Urothelium cell line (cell line): ENCODE measurements at places on chromosomes 5 and 9.

- DNase-seq = no peak
Observed at GRCh38 chr5:109524555-109524954, 114.8 kb upstream of the PJA2 start.

DNA sequence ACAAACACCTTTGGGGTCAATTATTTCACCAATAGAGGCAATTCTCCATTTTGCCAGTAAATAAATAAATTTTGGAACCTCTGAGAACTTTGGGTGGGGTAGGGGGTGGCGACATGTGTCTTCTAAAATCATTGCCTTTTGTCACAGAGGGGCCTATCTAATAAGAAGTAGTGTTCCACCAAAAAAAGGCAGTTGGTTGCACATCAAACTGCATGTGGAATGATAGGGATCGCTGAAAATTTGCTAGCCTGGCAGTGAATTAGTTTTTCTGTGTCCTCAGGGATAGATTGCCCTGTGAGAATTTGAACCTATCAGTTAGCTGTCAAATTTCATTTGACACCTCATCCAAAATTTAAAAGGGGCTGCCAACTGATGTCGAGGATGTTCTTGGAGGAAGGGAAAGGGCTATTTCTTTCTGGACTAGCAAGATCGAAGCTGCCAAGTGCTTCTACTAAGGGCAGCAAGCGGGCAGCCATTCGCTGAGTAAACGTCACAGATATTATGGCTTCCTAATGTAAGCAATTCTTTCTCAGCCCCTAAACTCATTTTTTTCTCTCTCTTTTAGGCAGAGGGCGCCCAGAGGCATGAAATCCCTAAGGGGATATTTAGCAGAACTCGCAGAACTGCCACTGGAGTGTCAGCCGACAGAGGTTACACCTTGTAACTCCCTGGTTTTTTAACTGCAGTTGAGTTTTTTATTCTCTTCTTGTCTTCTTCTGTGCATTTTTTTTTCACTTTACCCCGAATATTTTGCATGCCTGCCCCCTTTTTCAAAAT is 2208.1 kb upstream of the WWC1 start:
- no peak for DNase-seq

DNA sequence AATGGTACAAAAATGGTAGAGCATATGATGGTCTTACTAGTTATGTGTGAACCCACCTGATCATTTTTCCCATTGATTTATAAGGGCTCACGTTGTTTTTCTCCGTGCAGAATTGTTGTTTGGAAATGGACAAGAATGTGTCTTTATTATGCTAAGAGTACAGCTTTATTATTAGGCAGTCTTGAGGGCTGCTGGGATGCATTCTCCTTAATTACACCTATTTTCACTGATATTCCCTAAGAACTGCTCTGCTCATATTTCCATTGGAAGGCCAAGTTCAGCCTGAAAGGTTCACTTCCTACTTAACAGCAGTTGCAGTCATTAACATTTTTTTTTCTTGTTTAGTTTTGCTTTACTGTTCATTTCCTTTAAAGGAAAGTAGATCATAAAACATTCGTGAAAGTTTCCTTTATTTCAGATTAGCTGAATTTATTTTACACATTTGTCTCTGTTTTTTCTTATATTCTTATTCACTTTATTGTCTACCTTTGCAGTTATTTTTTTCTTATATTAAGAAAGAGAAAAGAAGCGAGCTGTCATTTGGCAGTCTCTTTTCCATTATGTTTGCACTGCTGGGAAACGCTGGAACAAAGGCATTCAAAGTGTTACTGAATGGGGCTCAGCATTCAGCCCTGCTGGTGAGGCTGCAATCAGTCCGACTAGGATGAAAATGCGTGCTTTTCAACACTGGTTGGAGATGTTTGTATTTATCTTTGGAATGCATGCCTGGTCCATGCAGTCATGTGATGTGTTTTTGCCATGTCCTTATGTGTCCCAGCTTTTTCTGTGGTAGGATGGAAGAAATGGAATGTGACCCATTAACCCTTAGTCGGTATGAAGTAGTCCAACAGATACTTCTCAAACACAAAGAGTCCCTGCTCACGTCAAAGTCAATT is 602.7 kb upstream of the ZNF608 start:
- DNase-seq = no peak

- DNase-seq = peak; percentile 69
Observed at GRCh38 chr5:67238191-67238590, 41.6 kb upstream of the CD180 start.

DNA sequence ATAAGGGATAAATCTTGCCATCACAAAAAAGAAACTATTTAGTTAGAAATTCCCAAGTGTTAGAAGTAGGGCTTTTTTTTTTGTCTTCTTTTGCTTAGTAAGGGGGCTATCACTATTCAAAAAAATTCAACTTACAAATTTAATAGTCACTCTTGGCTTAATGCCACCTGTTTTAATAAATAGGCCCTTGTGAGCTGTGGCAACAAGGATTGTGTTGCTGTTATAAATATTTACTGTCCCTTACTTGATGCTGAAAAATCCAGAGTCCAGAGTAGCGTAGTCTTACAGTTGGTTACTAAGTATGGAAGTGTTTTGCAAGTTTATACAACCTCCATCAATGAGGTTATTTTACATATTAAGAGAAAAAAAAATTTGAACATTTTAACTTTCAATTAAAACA is 21.4 kb upstream of the CEP78 start:
- no peak for DNase-seq

GRCh38 chr5:58794875-58795274 is 212.0 kb downstream of the RAB3C start:
- no peak for DNase-seq

DNA sequence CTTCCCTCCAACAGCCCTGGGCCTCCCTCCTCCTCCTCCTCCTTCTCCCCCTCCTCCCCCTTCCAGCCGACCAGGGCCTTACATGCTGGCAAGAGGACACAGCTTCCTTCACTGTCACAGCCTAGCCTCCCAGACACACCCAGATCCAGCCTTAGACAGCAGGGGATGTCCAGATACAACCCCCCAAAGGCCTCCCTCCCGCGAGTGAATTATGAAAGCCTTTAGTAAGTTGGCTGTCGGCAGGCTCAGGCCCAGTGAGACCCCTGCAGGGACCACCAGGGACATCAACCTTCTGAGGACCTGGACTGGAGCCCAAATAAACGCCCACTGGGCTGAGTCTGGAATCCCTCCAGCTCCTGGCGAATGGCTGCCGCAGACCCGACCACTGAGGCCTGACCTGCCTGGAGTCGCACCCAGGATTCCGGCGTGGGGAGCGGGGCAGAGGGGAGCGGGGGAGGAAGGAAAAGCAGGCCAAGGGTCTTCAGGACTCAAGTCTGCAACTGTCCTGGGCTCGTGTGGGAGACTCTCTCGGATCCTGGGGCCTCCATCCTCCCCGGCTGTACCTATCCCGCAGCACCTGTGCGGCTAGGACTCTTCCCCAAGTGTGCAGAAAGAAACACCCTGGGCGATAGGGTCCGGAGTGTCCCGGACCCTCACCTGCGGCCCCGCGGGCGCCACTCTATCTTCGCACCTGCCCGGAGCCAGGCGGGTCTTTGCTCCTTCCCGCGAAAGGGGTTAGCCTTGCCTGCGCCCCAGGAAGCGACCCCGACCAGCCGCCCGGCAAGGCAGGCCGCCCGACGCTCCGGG is 705 bp downstream of the SEPTIN8 start:
- DNase-seq = peak; percentile 77

DNA sequence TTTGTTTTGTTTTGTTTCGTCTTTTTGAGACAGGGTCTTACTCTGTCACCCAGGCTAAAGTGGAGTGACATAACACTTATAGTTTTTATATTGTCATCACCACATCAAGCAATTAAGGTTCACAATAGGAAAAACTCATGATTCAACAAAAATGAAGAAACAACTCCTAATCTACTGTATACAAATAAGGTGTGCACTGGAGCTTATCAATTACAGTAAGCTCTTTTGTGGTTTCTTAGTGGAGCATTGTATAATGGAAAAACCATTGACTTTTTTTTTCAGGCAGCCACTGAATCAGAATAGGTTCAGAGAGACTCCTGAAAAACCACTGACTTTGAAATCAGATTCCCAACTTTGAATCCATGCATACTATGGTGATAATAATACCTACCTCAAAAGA is 10.8 kb upstream of the PLIN2 start:
- DNase-seq = no peak

DNA sequence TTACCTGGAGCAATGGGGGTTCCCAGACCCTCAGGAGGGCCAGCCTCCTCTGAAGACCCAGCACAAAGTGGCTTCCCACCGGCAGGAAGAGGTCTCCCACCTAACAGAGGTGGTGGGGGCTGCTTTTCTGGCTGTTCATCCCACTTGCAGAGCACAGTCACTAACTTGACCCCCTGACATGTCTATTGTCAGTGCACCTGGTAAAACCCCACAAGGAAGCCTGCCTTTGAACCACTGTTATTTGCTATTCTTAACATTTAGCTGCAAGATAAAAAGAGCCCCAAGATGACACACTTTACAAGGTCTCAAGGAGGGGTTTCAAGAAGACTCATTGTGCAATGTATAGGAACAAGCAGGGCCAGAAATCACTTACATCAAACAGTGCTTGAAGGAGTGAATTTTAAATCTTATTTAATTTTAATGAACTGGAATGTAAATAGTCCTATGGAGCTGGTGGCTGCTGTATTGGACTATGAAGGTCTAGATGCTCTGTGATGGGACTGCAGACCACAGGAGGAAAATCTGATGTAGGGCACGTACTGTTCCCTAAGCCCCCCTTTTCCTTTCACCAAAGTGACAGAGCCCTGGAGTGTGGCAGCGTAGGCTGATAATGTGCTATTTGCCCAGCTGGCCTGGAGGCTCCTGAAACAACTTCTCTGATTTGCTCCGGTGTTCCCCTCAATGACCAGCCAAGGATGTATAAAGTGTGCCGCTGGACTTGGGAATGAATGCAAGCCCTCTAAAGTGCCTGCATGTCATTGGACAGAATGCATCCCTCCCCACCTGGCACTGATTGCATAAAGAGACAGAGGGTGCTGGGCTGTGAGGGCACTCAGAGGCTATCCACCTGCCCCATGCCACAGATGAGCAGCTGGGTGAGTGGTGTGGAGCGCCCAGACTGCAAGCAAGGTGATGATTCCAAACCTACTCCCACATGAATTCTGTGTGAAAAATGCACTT is 80.2 kb downstream of the PTPN3 start:
- DNase-seq = no peak

DNA sequence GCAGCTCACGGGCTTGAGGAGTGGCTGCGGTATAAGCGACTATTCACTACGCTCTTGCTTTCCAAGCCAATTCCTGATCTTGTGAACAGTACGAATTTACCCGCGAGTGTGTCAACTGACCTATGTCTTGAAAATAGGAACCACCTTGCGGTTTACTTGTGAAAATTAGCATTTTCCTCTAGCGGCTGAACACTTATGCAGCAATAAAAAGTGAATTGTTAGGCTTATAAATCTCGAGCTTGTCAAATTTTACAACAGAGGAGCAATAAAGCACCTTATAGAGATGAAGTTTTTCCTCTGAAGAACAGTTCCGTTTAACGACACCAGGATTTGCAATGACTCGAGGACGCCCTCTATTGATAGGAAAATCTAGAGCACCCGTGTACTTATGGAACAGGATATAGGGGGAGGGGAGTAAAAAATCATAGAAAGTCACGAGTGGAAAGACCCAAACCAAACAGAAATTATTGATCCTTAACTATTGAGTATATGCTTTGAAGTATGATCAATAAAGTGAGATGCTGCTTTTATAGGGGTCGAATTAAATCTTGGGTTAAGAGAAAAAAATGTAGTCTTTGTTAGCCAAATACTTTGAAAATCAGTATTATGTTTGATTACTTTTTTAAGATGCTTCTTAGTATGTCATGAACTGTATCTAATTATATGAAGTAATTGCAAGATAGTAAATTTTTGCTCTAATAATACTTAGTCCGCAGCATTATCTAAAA is 1.9 kb upstream of the RGMB start:
- DNase-seq = peak; percentile 54

GRCh38 chr5:57776035-57776434 is 293.4 kb upstream of the ACTBL2 start:
- DNase-seq = no peak

DNA sequence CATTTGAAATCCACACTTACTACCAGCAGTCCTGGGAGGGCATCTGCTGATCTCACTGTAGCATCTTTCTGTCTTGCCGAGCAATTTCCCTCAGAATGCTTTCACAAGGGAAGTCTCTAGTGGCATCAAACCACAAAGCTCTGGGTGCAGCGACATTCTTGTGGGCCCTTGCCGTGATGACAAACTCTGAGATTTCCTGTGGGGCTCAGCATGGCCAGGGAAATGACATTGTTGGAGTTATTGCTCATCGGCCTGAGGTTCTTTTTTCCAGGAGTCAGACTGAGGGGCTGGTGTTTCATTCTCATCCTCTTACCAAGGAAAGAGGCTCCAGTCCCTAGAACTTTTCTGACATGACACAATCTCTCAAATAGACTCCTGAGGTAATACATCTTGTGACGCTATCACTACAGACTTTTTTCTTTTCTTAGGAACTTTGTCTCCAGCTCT is 51.4 kb downstream of the PFDN1 start:
- DNase-seq = peak; percentile 64

- DNase-seq = peak; percentile 23
Observed at GRCh38 chr5:66796305-66797292, 200.4 kb downstream of the MAST4 start.

GRCh38 chr5:99879791-99880511 is 655.2 kb upstream of the FAM174A start:
- no peak for DNase-seq

DNA sequence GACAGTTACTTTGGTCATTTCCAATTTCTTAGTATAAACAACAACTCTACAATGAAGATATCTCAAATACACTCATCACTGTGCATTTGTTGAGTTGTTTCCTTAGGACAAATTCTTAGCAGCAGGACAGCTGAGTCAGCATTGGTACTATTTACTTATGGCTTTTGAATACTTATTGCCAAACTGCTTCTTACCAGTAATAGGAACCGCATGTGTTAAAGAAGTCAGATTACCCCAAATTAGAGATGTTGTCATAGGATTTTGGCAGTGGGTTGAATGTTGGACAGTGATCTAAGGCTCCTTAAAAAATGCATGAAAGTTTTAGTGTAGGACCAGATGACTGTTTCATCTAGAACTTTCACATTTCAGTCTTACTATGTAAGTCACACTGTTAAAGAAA is 280.1 kb upstream of the DMRT1 start:
- no peak for DNase-seq

- no peak for DNase-seq
Observed at GRCh38 chr9:89046832-89047231, 55.6 kb downstream of the S1PR3 start.

DNA sequence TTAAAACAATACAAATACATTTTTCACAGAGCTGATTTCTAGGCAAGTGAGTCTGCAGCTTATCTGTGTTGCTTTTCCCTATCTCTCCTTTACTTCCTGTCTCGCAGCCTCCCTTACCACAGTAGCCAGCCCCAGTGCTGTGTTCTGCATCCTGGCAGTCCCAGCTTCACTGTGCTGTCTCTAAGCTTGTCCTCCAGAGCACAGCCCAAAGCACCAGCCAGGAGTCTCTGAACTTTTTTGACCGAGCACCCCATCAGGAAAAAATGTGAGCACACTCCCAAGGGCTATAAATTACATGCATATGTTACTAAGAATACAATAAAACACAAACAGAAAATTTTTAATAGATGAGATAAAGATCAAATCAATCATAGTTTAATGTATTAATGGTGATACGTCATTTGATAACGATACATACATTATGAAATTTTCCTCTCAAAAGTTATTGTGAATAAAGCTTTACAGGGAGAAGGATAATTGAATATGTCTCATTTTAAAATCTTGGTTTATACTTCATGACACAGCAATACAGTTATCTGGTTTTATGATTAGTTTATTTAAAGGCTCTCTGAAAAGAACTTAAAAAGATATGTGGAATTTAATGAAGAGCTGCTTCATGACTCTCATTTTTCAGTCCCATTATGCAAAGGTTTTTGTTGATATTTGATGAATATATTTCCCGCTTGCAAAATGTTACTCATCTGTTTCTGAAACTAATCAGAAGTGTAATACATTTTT is 7.3 kb upstream of the RHOBTB3 start:
- no peak for DNase-seq
